ENCODE measurements at places on chromosomes 2 and 18.

DNA sequence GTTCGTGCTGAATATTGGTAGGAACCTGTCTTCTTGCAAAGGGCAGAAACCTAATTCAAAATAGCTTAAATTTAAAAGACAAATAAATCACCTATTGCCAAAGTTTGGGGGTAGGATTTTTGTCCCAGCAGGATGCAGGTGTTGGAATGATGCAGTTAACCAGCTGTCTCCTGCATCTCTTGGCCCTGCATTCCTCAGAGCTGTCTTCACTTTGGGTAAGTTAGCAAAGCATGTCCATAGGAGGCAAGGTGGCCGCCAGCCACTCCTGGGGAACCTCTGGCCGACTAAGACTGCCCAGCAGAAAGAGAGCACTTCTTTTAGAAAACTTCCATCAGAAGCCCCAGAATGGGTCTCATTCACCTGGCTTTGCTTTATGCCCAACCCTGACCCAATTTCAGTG is 20.5 kb upstream of the NYAP2 start:
- DNase-seq: no peak

- no peak for DNase-seq
Observed at GRCh38 chr2:56519806-56520205, 336.0 kb downstream of the CCDC85A start.

DNA sequence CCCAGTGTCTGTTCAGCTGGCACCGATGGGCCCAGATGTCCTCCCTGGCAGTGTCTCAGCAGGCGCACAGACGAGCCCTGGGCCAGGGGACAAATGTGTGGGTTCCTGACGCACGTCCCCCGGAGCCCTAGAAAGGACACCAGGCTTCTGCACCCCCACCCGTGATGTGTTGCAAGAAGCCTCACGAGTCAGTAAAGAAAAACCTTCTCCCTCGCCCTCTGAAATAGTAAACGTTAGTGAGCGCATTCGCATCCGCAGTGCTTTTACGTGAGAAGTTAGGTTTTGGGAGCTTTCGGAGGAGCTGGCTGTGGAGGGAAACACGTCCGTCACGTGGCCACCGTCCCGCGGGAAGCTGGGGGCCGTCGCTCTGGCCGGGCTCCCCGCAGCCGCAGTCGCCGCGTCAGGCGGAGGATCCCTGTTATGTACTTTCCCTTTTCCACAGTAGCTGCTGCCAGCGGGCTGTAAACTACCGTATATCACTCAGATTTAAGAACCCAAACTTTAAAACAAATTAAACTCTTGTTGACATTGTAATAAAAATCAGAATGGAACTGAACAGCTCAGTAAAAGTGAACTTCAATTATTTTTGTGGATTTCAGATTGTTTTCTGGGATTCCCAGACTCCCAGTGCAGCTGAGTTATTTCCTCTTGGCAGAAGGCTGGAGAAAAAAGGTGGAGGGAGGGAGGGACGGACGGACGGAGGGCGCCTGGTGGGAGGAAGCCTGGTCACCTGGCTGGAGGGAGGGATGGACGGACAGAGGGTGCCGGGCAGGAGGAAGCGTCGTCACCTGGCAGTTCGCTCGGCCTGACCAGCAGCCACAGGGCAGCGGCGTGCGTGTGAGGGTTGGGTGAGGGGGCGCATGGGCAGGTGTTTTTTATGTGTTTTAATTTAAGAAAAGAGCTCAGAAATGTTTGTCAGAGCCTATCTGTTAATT is 112.1 kb downstream of the NFATC1 start:
- no peak for DNase-seq

DNA sequence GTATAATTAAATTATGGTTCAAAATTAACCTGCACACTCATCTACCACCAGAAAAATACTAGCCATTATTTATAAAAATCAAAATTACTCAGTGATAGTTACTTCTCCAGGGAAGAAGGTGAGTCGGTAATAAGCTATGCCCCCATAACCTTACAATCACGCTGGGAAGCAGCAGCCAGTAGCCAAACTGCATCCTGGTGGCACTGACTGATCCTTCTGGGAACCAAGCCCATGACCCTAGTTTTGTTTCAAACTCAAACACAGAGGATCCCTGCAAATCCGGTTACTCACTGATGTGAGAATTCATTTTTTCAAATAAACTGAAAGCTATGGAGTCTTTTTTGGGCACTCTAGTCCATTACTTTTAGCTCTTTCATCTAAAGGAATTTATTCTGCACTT is 88.2 kb upstream of the VWC2L start:
- DNase-seq: no peak

- no peak for DNase-seq
Observed at GRCh38 chr2:200403814-200404213, 97.3 kb downstream of the SPATS2L start.

DNA sequence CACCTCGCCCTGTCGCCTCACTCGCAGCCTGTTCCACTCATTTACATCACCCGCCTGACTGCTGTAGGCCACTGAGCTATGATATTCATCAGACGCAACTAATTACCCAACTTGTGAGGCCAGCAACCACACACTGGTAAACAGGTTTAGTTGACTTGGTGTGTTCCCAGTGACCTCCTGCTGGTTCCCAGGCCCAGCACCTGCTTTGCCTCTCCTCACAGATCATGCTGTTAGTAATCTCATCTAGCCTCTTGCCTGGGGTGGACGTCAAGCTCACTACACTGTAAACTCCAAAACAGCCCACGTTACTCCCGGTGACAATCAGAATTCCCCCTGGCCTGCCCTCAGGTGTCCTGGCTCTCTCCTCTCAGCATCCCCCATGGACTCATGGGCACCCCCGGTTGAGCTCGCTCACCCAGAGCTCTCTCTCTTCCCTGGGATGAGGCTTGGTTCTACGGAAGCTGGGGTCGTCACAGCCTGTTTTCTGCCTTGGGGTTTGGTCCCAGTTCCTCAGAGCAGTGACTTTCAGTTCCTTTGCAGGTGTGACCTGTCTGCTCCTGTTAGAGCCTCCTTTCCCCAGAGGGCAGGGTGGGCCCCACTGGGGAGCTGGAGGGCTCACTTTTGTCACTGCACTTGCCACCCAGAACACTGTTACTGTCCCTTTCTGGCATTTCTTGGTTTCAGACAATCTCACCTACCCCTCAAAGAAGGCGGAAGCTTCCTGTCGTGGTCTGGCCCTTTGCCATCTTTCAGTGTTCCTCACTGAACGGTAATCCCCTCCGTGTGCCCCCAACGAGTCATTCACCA is 40.3 kb downstream of the INPP5D start:
- no peak for DNase-seq

DNA sequence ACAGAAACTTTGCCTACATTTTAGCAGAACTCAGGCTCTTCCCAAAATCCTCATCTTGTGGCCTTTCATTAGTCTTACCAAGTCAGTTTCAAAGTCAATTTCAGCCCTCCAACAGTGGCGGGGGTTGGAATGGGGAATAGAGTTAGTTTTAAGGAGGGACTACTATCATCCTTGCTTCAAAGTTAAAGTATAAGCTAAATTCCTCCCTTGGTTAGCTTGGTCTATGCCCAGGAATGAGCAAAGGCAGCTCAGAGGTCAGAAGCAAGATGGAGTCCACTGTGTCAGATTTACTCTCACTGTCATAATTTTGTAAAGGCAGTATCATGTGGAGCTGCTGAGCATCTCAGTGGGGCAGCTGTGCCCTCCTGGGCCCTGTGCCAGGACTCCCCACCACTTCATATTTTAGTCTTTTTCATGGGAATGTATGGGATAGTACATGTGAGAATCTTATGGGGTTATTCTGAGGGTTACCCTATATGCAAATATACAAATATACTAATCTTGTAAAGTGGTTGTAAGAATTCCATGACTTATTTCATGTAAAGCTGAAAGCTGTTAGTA is 145.2 kb upstream of the MMADHC start:
- no peak for DNase-seq

DNA sequence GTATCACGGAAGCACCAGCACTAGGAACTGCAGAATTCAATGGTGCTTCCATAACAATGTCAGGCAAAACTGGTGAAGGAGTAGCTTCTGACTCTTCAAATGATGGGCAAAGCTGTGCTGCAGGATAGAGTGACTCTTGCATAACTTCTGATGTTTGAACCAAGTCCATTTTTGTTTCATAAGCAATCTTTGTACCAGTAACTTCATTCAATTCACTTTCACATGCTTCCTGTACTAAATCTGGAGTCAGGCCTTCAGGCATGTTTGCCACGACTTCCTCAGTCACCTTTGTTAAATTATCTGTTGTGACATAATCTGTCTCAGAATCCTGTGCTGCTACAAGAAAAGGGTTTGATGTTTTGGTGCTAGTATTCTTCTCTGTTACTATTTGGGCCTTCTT is 24.0 kb downstream of the RTN4 start:
- no peak for DNase-seq

DNA sequence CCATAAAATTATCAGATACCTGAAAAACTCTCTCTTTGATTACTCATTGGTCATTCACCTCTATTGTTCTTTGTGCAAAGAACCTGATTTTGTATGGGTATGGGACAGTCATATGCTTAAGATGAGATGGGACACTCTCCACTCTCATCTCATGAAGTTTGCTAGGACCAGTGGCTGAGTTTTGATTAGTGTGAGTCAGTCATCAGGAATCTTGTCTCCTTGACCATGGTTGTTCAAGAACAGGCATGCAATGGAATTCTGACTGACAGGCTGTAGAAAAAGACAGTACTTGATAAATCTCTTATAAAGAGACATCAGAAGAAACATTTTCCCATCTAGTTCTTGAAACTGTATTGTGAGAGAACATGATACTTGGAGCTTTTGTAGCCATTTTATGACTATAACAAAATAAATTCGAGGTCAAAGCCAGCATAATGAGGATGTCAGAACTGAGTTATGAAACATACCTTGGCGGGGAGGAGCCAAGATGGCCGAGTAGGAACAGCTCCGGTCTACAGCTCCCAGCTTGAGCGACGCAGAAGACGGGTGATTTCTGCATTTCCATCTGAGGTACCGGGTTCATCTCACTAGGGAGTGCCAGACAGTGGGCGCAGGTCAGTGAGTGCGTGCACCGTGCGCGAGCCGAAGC is 367.0 kb downstream of the NR4A2 start:
- DNase-seq: peak; percentile 30

GRCh38 chr2:191295088-191295487 is 49.9 kb downstream of the MYO1B start:
- no peak for DNase-seq

GRCh38 chr2:230928701-230929380 is 3.8 kb upstream of the GPR55 start:
- no peak for DNase-seq

DNA sequence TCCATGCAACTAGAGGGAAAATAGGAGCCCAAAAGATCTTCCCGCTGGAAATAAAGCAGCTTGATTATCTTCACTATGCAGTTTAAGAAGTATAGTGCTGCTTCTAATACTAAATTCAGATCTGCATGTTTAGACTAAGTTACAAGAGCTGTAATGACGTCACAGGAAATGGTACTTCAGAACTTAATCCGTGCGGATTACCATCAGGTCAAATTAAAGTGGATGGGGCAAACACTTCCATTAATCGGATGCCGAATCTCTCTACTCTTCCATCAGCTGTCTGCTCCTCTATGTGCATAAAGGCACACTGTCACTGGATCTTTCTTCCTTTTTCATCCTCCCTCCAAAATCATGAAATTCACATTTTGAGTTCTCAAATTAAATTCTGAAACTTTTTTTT is 52.6 kb downstream of the TRAPPC12 start:
- peak; percentile 32 for DNase-seq

DNA sequence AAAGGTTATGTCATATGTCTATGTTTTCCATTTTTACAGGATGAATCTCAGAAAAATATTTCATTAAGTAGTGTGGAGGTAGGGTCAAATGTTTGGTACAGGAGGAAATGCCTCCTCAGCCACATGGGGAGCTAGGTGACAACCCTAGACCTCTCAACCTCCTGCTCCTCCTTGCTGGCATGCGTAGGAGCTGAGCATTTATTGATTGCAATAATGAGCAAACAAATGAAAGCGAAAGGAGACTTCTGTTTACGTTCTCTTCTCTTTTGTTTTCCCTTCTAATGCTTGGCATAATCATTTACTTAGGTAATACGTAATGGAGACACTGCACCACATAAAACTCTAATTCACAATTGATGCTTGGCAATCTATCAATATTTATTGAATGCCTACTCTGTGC is 95.1 kb upstream of the CCBE1 start:
- DNase-seq: no peak

- no peak for DNase-seq
Observed at GRCh38 chr2:2826209-2826551, 495.1 kb upstream of the MYT1L start.

GRCh38 chr18:29979881-29980280 is 1062.7 kb downstream of the DSC3 start:
- no peak for DNase-seq

DNA sequence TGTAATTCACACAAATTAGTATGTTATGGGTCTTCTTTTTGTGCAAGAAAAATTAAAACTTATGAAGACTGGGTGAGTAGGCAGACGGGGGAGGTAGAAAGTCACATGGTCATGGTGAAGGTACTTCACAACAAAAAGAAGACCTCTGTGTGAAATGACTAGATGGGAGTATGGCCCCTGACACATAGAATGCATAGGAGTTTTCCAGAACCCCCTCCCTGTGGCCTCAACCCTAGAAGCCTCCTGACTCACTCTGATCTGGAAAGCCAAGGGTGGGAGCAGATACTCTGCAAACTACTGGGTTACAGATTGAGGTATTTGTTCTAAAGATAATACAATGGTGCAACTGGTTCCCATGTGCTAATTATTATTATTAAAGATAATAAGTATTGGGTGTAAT is 23.2 kb downstream of the SATB2 start:
- DNase-seq: no peak

DNA sequence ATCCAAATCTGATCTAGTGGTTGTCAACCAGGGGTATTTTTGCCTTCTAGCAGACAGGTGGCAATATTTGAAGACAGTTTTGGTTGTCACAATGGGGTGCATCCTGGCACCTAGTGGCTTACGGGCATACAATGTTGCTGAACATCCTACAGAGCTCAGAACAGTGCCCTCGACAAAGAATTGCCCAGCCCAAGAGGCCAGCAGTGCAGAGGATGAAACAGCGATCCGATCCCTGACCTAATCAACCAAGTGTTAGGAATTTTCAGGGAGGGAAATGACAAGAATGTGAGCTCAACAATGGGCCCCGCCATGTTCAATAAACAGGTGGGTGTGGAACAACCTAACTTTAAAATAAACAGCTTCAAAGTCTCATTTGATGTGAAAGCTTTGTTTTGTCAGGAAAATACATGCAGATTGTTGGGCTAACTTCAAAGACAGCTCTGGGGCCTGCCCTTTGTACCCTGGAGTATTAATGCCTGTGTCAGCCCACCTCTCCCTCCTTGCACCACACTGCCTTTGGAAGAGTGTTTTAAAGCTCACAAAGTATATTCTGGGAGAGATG is 22.5 kb upstream of the SCYGR5 start:
- no peak for DNase-seq

Data from DMS53 (cell line).